ENCODE measurements at places on chromosomes 5 and 9. TPM values are rescaled to one million over a fixed set of nuclear protein-coding genes. Genes with fewer than 3 reads are reported as not detected.

RANBP17 gene
- not detected for total RNA-seq

SPATA31A5 gene
- total RNA-seq: not detected

HMGCR gene
- 50.8 TPM for total RNA-seq

PCSK5 gene
- 4.7 TPM for total RNA-seq

SREK1 gene
- 60.2 TPM for total RNA-seq

CSF1R gene
- total RNA-seq: not detected

LHX3 gene
- not detected for total RNA-seq

DNAI1 gene
- not detected for total RNA-seq

CDX1 gene
- total RNA-seq: not detected

SLIT3 gene
- 0.74 TPM for total RNA-seq

PTPA gene
- 98.5 TPM for total RNA-seq

DEPDC1B gene
- total RNA-seq: 30.2 TPM

LHX6 gene
- 0.07 TPM for total RNA-seq

TNC gene
- total RNA-seq: 0.05 TPM

PCDHGC5 gene
- total RNA-seq: not detected

EPB41L4A gene
- total RNA-seq: not detected

KIF4B gene
- total RNA-seq: 0.11 TPM

PCDHB13 gene
- total RNA-seq: not detected

MARCOL gene
- total RNA-seq: not detected

GRM6 gene
- total RNA-seq: not detected

KIF20A gene
- 51.4 TPM for total RNA-seq
